ENCODE measurements at places on chromosomes 12 and 14.

DNA sequence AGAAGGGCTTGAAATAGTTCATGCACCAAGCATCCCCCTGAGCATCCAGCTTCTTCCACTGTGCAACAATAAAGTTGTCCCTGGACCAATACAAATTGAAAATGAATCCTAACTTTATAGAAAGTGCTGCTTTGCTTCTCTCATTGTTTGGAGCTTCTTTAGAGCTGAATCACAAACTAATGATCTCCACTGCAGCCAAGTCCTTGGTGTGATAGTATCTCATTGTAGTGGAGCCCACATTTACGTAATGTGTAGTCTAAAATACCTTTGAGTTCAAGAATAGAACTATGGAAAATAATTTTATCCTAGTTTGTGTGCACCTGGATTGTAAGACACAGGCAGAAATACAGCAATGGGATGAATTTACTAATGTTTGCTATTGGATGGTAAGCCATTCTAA lies 319.9 kb downstream of the EGLN3 start:
- DNase-seq, result no peak

GRCh38 chr14:95265106-95266094 lies 54.3 kb downstream of the CLMN start:
- DNase-seq, result no peak

- no peak for DNase-seq
Observed at GRCh38 chr12:81809829-81810595, 50.9 kb upstream of the PPFIA2 start.

- DNase-seq, result no peak
Observed at GRCh38 chr14:96844857-96845570, 47.8 kb downstream of the VRK1 start.

DNA sequence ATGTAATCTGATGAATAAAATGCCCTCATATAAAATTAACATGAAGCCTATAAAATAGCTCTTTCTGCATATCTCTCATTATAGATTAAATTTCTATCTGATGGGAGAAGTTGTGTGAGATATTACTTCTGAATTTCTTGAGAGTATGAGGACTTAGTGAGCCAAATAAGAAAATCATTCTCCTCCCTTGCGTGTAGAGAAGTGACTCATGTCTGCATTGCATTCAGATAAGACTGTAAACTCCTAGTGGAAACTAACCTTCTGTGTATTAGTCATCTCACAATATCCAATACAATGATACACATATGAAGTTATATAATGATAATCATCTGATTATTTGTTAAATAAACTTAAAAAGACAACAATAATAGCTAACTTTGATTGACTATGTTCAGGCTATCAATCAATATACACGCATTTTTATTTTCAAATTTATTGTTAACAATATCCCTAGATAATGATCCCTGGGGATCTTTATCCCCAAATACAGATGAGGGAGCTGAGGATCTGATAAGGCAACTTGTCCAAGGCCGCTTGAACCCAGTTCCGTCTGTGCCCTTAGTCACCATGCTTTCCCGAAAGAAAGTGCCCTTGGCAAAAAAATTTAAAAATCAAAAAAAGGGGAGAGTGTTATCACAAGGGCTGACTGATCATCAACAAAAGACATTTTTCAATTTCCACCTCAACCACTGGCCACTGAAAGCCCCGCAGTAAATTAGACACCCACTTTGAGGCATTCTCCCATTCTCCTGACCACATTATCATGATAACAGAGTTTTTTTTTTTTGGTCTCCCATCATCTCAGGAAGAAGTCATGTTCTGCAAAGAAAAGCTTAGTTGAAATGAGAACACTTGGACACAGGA lies 189.2 kb upstream of the RASSF8 start:
- DNase-seq, result no peak

DNA sequence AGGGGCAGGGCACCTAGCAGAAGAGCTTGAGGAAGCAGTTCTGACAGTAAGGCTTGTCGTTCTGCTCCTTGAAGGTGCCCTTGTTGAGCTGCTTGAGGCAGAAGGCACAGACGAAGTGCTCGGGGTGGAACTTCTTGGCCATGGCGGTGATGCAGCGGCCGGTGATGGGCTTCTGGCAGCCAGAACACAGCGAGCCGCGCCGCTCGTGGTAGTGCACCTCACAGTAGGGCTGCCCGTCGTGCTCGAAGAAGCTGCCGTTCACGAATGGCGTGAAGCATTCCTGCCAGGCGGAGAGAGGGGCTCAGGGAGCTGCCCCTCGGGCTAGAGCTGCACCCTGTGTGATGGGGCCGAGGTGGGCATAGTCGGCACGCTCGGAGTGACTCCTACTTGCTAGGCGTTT lies 11.4 kb upstream of the RPLP0 start:
- DNase-seq, result no peak

- no peak for DNase-seq
Observed at GRCh38 chr12:51593021-51593420, 2.0 kb downstream of the SCN8A start.

- peak; percentile 92 for DNase-seq
Observed at GRCh38 chr12:108633534-108634248, at the start of gene SELPLG. Gene SELPLG, minus strand, starts transcription at chr12:108633894. Its CDS starts 9,587 bp downstream, at chr12:108624307.

DNA sequence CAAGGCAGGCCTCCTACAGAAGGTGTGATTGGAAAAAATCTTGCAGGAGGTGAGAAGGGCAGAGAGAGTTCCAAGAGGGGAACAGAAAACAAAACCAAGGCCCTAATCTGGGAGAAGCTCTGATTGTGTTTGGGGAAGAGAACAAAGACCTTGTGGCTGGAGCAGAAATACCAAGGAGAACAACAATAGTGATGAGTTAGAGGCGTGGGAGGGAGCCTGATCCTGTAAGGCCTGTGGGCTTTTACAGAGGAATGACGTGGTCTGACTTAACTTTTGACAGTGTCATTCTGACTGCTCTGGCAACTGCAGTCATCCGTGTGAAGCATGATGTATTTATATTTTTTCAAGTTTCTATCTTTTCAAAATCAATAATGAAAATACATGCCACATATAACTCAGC lies 200.6 kb downstream of the ANO4 start:
- DNase-seq, result no peak

DNA sequence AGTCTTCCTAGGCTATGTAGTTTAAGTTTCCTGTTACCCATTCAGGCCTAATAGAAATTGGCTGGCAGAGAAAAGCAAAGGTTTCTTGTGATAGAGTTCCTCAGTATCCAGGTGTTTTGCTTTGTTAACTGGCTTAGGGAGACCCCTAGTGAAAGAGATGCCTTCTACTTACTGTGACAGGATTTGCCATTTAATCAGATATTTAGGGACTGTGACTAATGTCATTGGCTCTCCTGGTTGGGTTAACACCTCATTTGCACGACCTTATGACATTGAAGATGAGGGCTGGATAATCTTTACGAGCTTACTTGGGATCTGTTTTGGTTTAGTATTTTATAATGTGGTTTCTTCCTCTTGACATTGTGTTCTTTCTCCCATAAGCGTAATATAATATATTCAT lies 5.8 kb downstream of the MON2 start:
- no peak for DNase-seq

- DNase-seq, result no peak
Observed at GRCh38 chr14:25007832-25008231, 42.1 kb downstream of the STXBP6 start.

DNA sequence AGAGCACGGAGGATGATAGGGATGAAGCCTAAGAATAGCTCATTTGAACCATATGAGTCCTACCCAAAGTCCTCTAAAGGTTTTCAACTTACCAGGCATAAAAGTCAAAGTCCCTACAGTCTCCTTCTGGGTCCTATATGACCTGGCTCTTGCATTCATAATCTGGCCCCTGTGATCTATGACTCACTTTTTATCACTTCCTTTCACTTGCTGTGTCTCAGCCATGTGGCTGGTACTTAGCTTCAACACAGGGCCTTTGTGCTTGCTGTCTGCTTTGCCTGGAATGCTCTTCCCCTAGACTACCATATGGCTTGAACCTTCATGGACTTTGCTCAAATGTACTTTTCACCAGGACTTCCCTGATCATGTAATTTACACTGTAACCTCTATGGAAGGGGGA lies 137.6 kb upstream of the TMTC1 start:
- DNase-seq, result no peak

DNA sequence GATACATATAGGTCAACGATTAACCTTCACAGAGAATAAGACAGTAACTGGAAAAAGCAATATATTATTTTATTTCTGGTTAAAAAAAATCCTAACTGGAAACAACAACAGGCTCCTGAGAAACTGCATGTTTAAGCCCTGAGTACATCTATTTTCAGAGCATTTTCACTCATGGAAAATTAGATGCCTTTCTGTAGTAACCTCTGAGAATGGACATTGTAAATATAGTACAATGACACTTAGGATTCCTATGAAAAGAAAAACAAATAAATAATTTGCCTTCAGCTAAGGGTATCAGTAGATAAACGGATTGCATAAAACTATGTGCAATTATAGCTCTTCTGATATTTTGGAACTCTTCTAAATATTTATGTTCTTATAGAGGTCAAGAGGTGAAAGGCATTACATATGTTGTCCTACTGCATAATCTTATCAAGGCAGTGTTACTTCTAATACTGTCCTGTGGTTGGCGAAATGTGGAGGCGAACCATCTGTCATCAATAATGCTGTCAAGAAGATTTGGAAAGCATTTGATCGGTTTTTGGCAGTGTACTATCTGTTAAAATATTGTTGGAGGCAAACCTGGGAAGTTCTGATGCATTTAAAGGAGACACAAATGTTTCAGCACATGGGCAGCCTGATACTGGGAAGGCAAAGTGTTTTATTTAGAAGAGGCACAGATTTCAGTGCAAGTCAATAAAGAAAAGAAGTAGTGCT lies 381.8 kb downstream of the BTG1 start:
- no peak for DNase-seq

DNA sequence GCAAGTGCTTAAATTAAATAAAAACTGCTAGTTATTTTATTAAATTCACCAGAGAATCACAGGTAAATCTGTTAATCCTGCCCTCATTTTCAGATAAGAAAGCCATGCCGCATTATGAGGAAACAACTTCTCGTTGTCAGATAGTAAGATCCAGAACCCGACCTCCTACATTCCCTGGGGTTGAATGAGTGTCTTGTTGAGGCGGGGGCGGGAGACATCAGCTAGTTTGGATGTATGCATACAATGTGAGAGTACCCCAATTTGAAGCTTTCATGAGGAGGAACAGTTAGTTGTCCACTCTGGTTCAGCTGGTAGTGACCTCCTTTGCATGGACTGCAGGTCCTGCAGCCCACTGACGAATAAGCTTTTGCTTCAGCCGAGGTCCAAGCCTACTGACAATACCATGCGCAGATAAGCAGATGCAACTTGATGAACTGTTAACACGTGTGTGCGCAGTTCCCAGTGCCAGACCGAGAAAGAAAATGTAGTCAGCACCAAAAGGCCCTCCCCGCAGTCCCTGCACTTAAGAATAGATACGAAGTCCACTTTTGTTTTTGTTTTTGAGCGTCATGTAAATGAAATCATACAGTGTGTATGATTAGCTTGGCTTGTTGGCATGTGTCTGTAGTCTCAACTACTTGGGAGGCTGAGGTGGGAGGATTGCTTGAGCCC lies 34.9 kb downstream of the EVL start:
- no peak for DNase-seq

GRCh38 chr12:21538061-21538653 lies 12.1 kb downstream of the SPX start:
- no peak for DNase-seq

- DNase-seq, result no peak
Observed at GRCh38 chr14:23349156-23349845, 3.4 kb downstream of the SLC22A17 start.

GRCh38 chr12:2008677-2009076 lies 4.4 kb upstream of the DCP1B start:
- DNase-seq, result no peak

DNA sequence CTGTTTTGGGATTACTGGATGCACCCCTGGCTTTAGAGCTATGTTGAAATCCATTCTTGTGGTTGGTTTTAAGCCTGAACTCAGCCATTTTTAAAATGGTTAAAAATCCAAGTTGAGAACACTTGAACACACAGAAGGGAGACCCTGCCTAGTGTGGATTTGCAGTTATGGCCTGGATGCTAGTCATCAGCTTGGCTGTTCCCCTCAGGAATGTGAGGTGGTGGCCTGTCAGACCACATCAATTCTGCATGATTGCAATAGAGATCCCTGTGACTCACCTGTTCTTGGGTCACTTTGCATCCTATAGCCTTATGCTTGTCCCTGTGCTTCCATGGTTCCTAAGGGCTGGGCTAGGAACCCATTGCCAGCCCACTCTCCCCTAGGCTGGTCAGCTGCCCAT lies 454.1 kb downstream of the ATP23 start:
- no peak for DNase-seq

DNA sequence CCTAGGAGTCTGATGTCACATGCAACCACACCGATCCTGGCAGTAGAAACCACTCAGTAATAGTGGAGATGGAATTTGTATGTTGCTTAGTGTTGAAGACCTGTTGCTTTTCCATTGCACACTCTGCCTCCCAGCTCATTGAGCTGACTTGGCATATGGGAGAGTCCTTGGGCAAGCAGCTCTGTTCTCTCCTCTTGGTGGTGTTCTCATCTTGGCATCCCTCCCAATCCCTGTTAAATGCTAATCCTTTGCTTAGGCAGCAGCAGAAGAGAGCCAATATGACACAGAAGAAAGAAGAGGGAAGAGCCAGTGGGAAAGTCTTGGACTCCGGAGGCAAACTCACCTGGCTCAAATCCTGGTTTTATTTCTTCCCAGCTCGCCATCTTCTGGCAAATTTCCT lies 178.0 kb upstream of the CAND1 start:
- DNase-seq, result no peak

GRCh38 chr14:104650981-104651875 lies 38.2 kb upstream of the INF2 start:
- peak; percentile 78 for DNase-seq

DNA sequence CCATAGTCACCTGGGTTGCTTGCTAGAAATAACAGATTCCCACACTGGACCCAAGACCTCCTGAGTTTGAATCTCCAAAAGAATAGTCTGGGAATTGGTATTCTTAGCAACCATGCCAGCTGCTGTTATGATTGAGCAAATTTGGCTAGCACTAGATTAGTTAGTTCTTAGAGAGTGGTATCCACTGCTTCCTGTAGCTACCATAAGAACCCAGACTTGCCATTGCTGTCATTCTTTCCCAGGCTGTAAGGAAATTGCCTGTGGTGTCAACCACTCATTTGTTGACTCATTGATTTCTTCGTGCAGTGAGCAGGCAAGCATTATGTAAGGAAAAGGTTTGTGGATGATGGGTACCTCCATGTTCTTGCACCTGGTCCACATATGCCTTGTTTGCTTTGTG lies 201.8 kb upstream of the RGS6 start:
- no peak for DNase-seq

GRCh38 chr14:71628433-71628832 lies 303.8 kb upstream of the RGS6 start:
- DNase-seq, result no peak

GRCh38 chr14:52716155-52716554 lies 9.2 kb downstream of the PSMC6 start:
- no peak for DNase-seq

DNA sequence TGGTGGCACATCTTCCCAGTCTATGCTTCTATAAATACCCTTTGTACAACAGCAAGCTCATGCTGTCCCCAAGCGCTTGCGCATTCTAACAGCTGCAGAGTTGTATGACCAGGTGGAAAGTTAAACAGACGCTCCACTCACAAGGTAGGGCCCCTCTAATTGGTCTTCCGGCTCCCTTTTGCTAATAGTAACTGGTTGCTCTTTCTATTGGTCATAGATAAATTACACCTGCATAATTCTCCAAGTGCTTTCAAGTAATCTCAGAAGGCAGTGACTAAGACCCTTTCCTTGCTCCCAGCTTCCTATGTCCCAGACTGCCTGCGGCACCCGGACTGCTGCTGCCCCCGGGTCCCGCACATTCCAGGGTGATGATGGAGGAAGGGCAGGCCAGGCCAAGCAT lies 6.1 kb upstream of the TSPAN9 start:
- peak; percentile 38 for DNase-seq

Measured in posterior vena cava (tissue), 2 donors.